ENCODE measurements at places on chromosomes 1 and 21.

DNA sequence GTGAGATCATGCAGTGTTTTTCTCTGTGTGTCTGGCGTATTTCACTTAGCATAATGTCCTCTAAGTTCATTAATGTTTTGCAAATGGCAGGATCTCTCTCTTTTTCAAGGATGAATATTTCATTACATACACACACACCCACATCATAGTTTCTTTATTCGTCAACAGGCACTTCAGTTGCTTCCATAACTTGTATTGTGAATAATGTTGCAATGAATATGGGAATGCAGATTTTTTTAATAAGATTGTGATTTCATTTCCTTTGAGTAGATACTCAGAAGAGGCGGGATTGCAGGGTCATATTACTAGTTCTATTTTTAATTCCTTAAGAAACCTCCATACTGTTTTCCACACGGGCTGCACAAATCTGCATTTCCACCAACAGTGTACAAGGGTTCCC, 134.0 kb downstream of the CLEC20A start:
- DNase-seq = no peak

GRCh38 chr1:166069390-166069789, 97.4 kb downstream of the FAM78B start:
- no peak for DNase-seq

GRCh38 chr1:12153181-12153785, 13.5 kb upstream of the TNFRSF1B start:
- no peak for DNase-seq

GRCh38 chr1:36349241-36349671, 25.8 kb upstream of the EVA1B start:
- DNase-seq = no peak

- DNase-seq = no peak
Observed at GRCh38 chr1:234962340-234962989, 166.2 kb downstream of the TOMM20 start.

GRCh38 chr1:17405898-17406759, 33.3 kb downstream of the RCC2 start:
- no peak for DNase-seq

- DNase-seq = no peak
Observed at GRCh38 chr1:116767782-116768382, 13.7 kb downstream of the CD2 start.

DNA sequence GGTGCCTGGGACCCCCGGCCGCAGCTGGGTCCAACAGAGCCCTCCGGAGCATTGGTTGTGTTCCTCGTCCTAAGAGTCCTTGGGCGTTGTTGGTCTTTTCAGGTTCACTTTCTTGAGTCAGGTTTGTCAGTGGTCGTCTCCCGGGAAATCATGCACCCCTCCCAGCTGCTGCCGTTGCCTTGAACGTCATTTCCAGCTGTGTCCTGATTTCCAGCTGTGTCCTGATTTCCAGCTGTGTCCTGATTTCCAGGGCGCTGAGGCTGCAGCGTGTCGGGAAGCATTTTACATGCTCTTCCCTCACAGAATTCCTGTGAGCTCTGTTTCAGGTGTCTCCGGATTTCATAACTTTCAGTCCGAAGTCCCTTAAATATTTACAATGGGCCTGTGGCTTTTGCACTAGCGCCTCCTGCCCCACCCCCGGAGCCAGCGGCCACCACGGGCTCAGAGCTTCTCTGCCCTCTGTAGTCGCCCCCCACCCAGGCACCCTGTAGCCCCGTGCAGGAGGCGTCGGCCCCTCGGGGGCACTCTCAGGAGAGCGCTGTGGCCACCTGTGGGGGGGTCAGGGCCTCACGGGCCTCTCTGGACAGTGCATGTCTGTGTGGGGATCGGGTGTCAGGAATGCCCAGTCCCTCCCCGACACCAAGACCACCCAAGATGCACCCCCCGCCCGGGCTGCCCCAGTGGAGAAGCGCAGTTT, 66.7 kb downstream of the COL18A1 start:
- DNase-seq = no peak

- no peak for DNase-seq
Observed at GRCh38 chr1:239819096-239819495, 272.6 kb upstream of the FMN2 start.

DNA sequence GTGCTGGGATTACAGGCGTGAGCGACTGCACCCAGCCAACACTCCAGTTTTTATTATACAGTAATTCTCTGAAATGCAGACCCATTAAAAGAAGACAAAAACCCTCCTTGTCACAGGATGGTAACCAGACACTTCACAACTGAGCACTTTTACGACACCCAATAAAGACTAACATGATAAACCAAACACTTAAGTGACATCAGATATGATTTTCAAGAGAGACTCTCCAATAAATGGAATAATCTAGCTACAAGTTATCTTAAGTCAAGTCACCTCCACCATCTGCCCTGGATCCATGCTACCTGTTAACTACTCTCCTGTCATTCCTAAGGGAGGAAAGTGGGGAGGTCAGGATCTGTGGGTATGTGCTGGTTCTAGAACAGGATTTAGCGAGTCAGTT, 5.6 kb downstream of the GNG12 start:
- no peak for DNase-seq

- no peak for DNase-seq
Observed at GRCh38 chr1:202235856-202236837, 42.5 kb downstream of the LGR6 start.

- DNase-seq = no peak
Observed at GRCh38 chr1:113244112-113244820, 146.0 kb upstream of the MAGI3 start.

GRCh38 chr1:205088341-205088740, 4.1 kb upstream of the TMEM81 start:
- DNase-seq = no peak

- DNase-seq = no peak
Observed at GRCh38 chr1:26743426-26744059, 44.2 kb upstream of the PIGV start.

- DNase-seq = no peak
Observed at GRCh38 chr1:221751226-221751887, 9.5 kb upstream of the DUSP10 start.

GRCh38 chr1:16204634-16205333, 7.7 kb downstream of the ARHGEF19 start:
- DNase-seq = no peak

- DNase-seq = no peak
Observed at GRCh38 chr1:212700223-212700891, 717 bp upstream of the BATF3 start.

DNA sequence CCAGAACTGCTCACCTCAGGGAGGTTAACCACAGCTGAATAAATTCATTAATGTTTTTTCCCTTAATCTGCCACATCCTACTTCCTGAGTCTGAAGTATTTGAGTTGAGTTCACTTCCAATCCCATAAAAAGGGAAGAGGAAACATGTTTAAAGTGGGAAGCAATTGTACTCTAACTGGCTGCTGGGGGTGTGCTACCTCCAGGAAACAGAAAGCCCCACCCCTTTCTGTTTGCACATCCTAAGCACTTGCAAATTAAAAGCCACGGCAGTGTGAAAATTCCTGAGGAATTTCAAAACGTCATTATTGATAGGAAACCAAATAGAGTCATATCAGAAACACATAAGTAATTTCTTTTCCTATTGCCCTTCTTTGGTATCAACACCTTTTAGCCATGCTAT, 307.0 kb upstream of the NR5A2 start:
- no peak for DNase-seq

- DNase-seq = no peak
Observed at GRCh38 chr1:154117642-154118041, 37.2 kb downstream of the NUP210L start.

DNA sequence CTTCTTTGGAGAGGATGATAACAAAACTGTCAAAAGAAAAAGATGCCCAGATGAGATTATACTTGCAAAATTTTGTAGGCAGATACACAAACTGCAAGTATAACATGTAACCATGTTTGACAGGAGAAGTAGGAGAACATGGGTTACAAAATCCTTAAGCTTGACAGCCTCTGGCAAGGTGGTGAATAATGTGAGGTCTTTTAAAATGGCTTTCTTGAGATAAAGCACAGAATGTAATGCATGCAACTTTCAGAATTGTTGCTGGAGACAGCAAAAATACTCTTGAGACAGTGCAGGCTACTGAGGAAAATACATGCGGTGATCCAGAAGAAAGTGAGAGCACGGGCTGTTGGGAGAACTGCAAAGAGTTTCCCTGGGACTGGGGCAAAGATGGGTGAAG, 24.7 kb downstream of the DNAJC6 start:
- DNase-seq = no peak

DNA sequence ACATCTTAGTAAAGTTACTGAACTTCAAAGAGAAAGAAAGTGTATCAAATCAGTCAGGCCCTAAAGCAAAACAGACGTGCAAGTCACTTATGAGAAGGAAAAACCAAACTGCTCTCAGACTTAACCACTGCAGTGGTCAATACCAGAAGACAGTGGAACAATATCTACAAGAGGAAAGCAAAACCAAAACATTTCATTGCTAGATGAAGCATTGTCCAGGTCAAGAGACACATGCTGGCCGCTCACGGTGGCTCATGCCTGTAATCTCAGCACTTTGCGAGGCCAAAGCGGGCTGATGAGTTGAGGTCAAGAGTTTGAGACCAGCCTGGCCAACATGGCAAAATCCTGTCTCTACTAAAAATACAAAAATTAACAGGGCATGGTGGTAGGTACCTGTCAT, 82.0 kb upstream of the MROH9 start:
- no peak for DNase-seq

DNA sequence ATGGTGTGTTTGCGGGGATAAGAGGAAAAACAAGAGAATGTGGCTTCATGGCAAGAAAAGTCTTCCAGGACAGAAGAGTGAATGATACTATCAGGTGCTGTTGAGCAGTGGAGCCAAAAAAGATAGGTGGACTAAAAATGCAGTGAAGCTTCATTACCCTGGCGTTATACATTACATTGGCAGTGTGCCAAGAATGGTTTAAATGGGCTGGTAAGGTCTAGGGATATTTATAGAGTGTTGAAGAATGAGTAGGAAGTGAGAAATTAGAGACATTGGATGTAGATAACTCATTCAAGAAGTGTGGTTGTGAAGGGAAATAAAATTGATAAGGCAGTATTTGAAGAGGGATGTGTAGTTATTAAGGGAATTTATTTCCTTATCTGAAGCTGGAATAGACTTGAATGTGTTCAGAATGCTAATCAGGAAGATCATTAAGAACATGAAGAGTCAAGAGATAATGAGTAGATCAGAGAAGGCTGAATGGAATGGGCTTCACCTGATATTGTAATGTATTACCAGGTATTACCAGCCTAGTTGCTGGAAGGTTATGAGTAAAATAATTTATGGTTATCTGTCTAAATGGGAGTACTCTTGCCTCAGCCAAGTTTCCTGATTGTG, 72.7 kb downstream of the MAST2 start:
- DNase-seq = no peak

DNA sequence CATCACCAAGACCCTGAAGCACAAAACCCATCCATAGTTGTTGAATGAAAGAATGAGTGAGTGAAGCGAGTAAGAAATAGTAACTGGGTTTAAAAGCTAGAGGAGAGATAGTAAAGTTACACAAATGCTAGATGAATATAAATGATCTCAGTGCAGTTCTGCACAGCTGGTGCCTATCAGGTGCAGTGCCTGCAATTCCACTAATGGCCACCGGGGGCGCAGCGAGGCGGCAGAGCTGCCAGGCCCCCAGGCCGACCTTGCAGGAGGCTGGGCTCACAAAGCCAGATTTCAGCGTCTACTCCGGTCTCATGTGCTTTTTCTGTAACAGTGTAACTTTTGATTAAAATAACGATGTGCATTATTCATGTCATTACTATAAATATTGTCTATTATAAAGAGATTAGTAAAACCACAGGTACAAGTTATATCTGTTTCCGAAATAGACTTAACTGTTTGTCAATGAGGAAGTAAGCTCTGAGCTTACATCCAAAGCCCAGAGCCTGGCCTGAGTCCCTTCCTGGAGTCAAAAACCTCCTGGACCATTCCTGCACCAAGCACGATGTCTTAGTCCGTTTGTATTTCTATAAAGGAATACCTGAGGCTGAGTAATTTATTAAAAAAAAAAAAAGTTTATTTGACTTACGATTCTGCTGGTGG, 477.6 kb downstream of the NPHP4 start:
- peak; percentile 75 for DNase-seq

- DNase-seq = no peak
Observed at GRCh38 chr1:66925944-66926343, 1.2 kb downstream of the MIER1 start.

GRCh38 chr1:58763214-58763613, 20.6 kb downstream of the JUN start:
- no peak for DNase-seq

DNA sequence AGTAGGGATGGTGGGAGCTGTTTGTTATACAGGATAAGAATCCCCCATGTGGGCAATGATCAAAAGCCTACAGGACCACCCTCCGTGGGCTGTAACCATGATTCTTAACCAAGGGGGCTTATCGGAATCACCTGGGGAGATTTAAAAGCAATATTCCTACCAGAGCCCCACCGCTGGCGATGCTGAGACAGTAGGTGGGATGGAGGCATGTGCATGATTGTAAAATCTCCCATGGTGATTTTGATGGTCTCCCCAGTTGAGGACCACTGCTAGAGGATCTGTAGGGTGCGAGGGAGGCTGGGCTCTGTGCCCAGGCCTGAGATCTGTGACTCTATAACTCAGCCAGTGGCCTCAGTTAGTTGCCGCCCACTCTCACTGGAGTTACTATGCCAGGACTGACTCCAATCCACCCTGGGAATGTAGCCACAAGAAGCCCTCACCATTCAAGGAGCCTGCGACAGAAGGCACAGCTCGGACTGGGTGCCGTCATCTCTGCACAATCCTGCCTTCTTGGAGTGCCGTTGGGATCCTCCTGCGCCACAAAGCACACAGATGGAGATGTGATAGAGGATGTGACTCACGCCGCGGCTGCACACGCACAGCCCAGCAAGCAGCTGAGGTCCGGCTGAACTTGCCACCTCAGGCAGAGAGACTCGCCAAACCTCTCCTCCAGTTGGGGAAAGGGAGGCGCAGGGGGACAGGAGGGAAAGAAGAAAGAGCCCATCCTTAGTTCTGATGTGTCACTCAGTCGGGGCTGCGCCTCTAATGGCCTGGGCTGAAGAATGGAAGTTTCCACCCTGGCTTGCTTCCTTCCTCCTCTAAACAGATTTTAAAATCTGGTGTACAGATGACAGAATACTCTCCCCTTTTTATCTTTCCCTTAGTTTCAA, 26.5 kb downstream of the AKNAD1 start:
- peak; percentile 15 for DNase-seq

All from nucleus accumbens (tissue), 56 donors.